ENCODE measurements at places on chromosomes 1 and 21. TPM values are rescaled to one million over a fixed set of nuclear protein-coding genes. Genes with fewer than 3 reads are reported as not detected.

LAMB3 gene
- total RNA-seq = 1,162 TPM

WLS gene
- 34.1 TPM for total RNA-seq

BTBD8 gene
- total RNA-seq = 4.1 TPM

FLG2 gene
- under 0.01 TPM for total RNA-seq

FCRL6 gene
- total RNA-seq = 0.13 TPM

NKAIN1 gene
- not detected for total RNA-seq

IL10 gene
- total RNA-seq = not detected

UTS2 gene
- 0.26 TPM for total RNA-seq

ACTA1 gene
- total RNA-seq = not detected
